NCI-H446 treated with DMSO at 0.1 percent for 48 hours (cell line): ENCODE measurements at places on chromosomes 2 and 18.

DNA sequence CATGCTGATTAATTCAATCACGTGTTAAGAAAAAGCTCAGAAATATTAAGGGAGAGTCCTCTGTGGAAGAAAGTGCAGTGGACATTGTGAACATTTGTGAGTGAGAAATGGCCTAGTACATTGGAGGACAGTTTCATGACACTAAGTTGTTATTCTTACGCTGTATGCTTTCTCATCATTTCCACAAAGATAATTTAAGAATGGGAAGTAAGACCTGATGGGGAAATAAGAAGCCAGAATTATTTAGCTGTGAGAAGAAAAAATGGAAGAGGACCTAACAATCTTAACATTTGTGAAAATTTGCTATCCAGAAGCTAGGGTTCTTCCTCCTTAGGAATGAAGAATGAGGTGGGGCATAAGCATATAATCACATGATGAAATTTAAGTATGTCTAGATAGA lies 15.2 kb upstream of the RAPH1 start:
- no peak for DNase-seq

DNA sequence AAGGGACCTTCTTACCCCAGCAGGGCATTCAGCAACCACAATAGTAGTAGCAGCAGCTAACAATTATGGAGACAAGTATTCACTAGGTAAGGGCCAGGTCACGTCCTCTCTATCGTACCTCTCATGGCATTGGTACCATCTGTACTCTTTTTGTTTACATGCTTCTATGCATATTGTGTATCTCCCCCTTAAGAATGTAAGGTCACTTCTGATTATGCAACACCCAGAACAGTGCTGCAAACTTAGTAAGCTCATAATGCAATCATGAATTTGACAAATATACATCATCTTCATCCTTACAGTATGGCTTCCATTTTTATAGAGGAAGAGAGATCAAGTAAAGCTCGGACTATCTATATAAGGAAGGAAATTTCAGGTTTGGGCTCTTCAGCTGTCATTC lies 46.1 kb downstream of the SPRED2 start:
- DNase-seq: no peak

GRCh38 chr2:70842401-70842800 lies 6.8 kb upstream of the CD207 start:
- no peak for DNase-seq

DNA sequence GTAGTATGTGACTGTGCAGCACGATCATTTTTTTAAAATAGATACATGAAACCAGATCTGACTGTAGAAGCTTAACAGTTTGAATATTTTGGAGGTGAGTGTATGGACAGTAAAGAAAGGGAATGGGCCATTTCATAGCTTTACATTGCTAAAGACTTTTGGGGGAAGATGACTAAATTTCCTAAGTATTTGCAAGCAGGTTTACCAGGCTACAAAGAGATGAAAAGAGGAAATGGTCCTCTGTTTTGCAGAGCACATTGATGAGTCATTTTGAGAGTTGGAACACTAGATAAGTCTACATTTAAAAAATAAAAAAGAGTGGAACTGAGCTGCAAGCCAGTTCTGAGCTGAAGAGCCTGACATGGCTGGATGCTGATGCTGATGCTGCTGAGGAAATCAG lies 115.7 kb upstream of the LRATD1 start:
- no peak for DNase-seq

GRCh38 chr2:23691106-23691470 lies 235.8 kb downstream of the ATAD2B start:
- no peak for DNase-seq

- DNase-seq: no peak
Observed at GRCh38 chr2:216989340-216990129, 129.7 kb upstream of the TNP1 start.
